Fibroblast of skin of scalp (primary cell): ENCODE measurements at places on chromosomes 3 and 15.
A peak's percentile ranks its signal among the peaks of the same experiment; 100 is the strongest.

- no peak for DNase-seq
These were observed 29.9 kb upstream of the SFMBT1 start for GRCh38 chr3:53075743-53076140.

- no peak for DNase-seq
These were observed 119.1 kb downstream of the ADCY5 start for GRCh38 chr3:123329636-123330340.

DNA sequence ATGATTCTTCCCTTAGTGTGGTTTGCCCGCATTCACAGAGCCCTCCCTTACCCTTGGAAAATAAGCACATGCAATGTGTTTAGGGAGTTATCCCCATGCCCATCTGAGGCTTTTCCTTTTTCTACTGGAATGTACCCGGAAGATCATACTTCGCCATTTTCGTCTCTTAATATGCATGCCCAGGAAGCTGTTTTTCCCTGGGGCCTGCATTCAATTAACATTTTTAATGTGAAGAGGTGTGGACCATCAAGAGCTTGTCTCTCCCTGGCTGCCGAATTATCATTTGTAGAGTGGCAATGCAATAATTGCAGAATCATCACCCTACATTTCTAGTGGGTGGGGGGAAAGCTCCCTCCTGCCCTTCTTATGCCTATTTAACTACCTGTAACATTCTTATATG lies 976.3 kb downstream of the DIPK2A start:
- DNase-seq, result no peak

GRCh38 chr3:51642462-51642861 lies 28.6 kb upstream of the TEX264 start:
- no peak for DNase-seq

- peak; percentile 46 for DNase-seq
These were observed 1.2 kb upstream of the SNAPC5 start for GRCh38 chr15:66498501-66499386.

DNA sequence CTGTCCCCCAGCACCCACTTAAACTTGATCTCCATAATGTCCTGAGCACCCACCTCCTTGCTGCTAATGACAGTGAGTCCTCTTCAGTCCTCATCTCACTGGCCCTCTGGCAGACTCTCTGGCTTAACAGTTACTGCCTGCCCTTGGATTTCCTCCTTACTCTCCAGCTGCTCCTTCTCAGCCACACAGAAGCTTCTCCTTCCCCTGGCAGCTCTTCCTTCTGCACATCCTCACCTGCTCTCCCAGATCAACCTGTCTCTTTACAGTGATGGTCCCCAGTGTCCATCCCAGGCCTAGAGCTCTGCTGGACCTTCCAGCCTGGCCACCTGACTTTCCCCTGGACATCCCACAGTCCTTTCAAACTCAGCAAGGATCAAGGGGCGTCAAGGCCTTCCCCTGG lies 47.4 kb upstream of the SMAD3 start:
- DNase-seq, result no peak

- no peak for DNase-seq
These were observed 136.6 kb downstream of the TGFBR2 start for GRCh38 chr3:30742796-30743619.

DNA sequence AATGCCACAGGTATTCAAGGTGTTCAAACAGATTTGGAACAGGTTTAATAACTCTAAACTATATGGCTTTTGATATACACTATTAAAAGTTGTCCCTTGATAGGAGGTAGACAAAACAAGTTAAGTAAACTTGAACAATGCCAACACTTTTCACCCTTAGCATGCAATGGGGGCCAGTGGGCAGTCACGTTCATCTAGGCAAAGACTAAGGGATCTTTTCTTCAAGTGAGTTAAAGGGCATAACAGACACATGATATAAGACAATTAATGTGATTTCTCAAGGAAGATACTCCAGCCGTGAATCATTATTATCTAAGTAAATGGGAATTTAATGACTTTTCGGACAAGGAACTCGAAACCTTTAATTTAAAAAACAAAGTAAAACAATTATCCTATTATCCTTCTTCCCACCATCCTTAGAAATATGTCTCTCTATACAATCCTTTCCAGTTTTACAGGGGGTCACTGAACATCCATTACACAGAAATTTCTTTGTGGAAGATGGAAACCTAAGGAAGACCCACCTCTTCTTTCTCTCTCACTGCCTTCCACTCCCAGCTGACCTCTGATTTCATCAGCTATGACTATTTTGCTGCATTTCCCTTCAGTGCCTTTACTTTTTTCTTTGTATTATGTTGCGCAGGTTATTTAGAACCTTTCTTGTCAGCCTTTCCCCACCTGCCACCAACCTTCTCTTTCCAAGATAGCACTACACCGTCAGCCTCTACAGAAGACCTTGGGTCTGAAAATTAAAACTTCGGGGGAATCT lies 1.5 kb downstream of the CLDN1 start:
- no peak for DNase-seq

DNA sequence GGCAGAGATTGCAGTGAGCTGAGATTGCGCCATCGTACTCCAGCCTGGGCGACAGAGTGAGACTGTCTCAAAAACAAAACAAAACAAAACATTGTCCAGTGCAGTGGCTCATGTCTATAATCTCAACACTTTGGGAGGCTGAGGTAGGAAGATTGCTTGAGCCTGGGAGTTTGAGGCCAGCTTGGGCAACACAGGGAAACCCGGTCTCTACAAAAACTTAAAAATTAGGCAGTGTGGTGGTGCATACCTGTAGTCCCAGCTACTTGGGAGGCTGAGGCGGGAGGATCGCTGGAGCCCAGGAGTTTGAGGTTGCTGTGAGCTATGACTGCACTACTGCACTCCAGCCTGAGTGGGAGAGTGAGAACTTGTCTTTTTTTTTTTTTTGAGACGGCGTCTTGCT lies 27.2 kb upstream of the MOBP start:
- DNase-seq, result no peak

DNA sequence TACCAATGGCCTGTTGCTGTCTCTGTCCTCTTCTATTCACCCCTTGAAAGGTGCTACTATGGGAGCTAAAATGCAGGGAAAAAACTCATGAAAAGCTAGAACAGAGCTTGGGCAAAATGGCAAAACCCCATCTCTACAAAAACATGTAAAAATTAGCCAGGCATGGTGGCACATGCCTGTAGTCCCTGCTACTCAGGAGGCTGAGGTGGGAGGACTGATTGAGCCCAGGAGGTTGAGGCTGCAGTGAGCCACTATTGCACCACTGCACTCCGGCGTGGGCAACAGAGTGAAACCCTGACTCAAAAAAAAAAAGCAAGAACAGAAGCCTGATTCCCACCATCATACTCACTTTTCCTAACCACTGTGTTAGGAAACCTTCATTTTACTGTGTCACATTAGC lies 1.9 kb downstream of the MAP4 start:
- DNase-seq, result no peak

- DNase-seq, result peak; percentile 29
These were observed 307.0 kb downstream of the ARPP21 start for GRCh38 chr3:35946121-35946853.

DNA sequence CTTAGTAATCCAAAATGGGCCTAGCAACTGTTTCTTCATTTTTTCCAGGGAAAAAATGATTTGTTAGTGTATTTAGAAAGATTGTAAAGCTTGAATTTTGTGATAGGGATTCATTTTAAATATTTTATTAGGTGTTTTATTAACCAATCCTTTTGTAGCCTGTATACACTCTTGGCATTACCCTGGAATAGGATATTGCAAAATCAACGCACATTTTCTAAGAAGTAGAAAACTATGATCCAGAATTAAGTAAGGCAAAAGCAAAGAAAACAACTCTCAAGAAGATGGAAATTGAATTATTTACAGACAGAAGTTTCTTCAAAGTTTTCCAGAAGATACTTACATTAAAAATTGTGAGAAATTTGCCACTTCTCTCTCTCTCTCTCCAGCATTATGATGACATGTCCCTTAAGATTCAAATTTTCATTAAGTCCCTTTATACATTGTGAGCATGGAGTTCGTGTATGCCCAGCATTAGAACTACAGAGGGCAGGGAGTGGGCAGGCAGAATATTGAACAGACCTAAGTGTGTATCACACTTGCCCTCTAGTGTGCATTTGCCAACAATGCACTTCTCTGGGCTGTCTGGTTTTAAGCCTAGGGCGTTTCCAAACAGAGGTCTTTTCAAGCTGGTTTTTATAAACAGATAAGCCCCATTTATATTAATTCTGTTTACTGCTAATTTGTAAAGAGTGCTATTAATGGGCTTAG lies 28.5 kb upstream of the CMSS1 start:
- DNase-seq, result peak; percentile 77

DNA sequence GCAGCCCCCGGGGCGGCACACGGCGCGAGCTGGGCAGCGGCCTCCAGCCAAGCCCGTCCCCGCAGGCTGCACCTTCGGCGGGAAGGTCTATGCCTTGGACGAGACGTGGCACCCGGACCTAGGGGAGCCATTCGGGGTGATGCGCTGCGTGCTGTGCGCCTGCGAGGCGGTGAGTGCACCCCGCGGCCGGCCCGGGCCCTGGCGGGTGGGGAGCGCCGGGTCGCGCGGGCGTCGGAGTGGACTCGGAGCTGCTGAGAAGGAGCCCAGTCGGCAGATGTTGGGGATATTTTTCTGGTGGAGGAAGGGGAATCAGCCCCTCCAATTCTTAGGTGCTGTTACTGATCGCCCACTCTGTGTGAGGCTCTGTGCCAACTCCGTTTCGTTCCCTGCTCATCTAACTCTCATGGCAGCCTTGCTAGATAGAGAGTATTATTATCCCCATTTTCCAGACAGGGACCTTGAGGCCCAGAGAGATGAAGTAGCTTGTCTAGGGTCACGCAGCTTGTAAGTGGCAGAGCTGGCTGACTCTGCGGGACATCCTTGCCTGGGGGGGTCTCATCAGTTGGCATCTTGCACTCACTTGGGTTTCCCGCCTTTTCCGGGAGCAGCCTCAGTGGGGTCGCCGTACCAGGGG lies 890 bp downstream of the CHRD start:
- DNase-seq, result no peak

DNA sequence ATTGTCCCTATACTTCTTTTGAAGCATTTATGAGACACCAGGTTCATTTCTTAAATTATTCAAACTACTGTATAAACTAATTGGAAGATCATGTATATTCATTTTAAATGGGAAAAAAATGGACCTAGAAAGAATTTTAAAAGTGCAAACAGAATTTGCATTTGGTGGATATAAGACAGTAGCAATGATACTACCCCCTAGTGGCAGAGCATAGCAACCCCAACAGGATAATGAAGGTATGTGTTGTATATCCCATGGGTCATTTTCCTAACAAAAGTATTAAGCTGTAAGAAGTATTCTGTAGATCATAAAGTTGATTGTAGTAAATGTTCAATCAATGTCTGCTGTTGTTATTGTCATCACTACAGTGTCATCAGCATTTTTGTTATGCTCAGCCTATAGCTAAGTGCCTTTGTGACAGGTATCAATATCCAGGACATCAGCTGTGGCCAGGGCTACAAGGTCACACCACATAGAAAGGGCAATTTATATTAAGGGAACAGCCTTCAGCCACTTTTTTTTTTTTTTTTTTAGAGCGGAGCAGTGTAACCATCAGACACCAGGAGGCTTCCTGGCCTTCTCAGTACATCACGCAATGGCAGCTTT lies 175.8 kb downstream of the FOXB1 start:
- DNase-seq, result peak; percentile 58

GRCh38 chr15:88821993-88822392 lies 18.8 kb downstream of the ACAN start:
- no peak for DNase-seq

- DNase-seq, result peak; percentile 55
These were observed 67.9 kb upstream of the MITF start for GRCh38 chr3:69671082-69671952.

DNA sequence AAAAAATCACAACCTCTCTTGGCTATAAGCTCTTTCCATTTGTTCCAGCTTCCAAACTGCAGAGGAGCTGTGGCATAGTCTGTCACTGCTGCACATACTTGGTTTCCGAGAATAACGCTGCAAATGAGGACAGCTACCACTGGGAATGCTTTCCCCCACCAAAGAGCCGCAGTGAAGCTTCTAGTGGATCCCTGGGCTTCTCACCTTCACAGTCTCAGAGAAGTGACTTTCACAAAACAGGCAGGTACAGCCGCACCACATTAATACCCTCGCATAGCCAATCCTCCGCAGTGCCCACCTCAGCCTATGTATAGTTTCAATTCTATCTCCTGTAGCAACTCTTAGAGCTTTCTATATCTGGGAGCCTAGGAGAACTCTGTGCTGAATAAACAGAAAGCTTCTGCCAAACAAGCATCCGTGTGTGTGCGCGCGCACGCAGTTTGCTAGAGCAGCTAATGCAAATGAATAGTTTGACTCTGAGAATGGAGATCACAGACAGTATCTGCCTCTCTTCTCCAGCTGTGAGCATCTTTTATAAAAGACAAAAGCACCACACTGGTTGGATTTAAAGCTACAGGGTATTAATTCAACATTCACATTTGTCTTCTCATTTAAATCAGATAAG lies 81.9 kb upstream of the PLXND1 start:
- DNase-seq, result peak; percentile 62

GRCh38 chr15:43214592-43215295 lies 6.1 kb downstream of the EPB42 start:
- no peak for DNase-seq

DNA sequence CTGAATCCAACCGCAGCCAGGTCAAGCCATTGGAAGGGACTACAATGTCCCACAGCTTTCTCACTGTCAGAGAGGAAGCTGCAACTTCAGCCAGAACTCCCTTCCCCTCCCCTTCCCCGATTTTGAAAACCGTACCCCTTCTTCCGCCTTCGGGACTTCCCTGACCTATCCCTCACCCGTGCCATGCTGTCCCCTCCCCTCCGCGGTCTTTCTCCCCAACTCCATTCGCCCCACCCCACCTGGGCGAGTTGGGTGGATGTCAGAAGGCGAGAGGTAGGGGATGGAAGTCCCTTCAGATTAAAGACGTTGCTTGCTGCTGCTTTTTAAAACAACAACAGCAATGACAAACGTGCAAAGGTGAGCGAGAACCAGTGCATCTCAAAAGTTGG lies 723 bp downstream of the CPNE4 start:
- DNase-seq, result no peak

DNA sequence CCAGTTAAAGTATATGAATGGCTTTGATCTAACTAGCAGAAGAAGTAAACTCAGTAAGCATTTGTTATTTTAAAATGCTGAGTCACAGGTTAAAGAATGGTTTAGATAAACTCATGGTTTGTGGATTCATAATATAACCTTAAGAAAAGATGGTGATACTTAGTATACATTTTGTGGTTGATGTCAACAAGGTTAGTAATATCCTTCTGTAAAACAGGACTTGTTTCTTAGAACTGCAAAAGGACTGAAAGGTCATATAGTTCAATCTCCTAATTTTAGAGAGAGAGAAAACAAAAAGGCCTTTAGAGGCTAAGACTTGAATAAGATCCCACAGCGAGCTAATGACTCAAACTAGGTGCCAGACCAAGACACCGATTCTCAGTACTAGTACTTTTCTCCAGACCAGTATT lies 50.0 kb downstream of the STRIT1 start:
- peak; percentile 4 for DNase-seq

DNA sequence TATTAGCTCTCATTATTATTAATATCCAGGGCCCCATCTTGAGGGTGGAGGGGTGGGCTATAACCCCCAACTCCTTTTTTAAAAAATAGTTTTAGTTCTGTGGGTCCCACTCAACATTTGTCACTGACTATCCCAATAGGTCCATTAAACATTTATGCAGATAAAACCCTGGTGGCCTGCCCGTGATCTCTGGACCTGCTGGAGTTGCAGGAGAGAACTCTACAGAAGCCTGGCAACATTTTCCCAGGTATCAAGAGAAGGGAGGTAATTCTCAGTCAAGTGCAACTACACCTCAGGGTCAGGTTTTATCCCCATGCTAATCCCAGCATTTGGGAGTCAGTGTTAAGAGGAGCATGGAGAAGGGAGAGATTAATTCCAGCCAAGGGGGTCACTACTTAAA lies 264.4 kb upstream of the PROK2 start:
- DNase-seq, result no peak
